ENCODE measurements at places on chromosomes 2 and 18.

- peak; percentile 19 for DNase-seq
Measured at GRCh38 chr18:63131106-63131958, 188.2 kb downstream of the BCL2 start.

DNA sequence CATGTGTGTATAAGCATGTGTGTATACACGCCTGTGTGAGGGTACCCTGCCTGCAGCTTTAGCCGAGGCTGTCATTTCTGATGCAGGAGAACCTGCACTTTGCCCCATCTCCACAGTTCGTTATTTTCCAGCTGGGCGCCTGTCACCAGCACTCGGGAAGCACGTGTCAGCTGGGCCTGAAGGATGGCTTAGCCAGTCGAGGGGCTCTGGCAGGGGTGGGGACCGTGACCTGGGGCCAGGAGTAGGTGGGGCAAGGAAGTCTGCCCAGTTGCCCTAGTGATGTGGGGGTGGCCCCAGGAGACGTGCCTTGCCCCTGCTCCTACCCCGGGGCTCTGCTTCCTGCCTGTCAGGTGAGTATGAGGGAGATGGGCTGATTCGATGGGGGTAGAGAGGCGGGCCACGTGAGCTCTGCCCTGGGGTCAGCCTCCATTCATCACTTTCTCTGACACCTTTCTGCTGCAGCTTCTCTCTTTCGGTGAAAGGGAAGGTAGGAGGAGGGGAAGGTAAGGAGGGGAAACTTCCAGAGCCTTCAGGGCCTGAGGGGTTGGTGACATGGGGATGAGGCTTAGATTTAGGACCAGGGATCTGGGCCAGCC lies 130.6 kb upstream of the SKOR2 start:
- DNase-seq: no peak

GRCh38 chr2:88181511-88181910 lies 11.4 kb downstream of the THNSL2 start:
- no peak for DNase-seq

GRCh38 chr2:199932312-199932855 lies 21.3 kb downstream of the C2orf69 start:
- DNase-seq: no peak

GRCh38 chr2:3280683-3281520 lies 96.7 kb downstream of the EIPR1 start:
- no peak for DNase-seq

DNA sequence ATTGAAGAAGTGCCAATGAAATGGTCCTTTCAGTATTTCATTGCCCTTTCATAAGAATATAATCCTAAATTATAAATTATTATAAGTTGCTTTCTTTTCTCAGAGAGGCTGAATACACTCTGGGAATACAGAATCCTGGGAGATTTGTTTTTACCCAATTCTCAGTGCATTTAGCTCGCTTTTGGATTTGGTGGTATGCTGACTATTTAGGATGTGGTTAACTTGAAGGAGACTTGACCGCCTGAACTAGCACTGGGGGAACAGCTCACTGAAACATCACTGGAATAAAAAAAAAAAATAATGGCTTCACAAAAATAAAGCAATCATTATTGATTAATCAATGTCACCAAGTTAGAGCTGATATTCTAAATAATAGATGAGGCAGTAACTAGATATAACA lies 10.2 kb downstream of the TNFAIP6 start:
- no peak for DNase-seq

DNA sequence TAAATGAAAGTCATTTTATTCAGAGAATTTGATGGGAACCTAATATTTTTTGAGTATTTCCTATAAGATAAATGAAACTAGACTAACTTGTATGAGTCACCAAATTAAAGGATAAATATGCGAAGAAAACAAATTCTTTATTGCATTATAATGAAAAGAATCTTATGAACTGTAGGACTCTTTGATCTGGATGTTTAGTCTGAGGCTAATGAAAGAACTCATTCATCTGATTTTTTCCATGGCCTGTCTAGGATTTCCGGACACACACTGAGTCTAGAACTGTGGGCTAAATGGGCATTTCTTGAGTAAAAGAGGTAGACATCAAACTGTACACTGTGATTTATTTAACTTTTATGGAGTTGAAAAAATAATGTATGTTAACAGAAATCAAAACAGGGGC lies 43.0 kb downstream of the ZNF519 start:
- DNase-seq: no peak

GRCh38 chr2:38991899-38992298 lies 102.2 kb downstream of the ARHGEF33 start:
- DNase-seq: no peak

GRCh38 chr2:107001551-107001950 lies 115.6 kb upstream of the ST6GAL2 start:
- DNase-seq: no peak

DNA sequence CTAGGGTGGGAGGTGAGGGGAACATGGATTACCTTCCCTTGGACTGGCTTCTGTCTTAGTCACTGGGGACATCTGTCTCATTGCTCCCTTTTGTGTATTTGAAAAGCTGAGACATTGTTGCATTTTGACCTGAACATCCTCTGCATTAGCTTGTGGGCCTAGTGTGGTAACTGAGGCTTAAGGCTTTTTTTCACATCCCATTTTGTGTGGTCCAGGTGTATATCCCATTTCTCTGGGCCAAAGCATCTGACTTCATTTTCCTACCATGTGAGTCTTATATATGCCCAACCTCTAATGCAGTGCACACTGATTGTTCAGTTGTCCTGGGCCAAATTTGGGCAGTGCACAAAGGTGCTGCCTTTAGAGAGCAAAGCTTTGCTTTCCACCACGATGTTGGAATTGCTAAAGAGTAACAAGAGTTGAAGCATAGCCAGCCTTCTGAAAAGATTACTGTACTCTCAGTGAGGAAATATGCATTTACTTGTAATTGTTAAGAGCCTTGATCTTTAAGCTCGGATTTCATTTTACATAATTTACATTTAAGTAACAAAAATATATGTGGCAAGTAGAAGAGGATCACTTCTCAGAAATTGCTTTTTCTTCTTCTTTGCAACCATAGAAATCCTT lies 13.3 kb downstream of the PRKCE start:
- no peak for DNase-seq

DNA sequence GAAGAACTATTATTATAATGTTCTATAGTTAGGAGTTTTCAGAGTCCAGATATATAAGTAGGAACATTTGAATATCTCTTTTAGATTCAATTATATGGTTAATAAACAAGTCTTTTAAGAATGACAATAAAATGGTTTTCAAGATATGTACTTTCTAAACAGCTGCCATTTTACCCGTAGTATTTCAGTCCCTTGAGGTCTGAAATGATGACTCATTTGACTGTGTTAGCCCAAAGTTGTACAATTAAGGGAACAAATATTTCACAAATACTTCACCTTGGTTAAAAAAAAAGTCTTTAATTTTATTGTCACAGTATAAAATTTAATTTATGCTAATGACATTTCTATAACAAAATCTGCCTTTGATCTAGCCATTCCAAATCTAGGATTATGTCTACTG lies 91.6 kb upstream of the TANK start:
- DNase-seq: no peak
